ENCODE measurements at places on chromosomes 12 and 14. TPM values are rescaled to one million over a fixed set of nuclear protein-coding genes. Genes with fewer than 3 reads are reported as not detected.

DNA sequence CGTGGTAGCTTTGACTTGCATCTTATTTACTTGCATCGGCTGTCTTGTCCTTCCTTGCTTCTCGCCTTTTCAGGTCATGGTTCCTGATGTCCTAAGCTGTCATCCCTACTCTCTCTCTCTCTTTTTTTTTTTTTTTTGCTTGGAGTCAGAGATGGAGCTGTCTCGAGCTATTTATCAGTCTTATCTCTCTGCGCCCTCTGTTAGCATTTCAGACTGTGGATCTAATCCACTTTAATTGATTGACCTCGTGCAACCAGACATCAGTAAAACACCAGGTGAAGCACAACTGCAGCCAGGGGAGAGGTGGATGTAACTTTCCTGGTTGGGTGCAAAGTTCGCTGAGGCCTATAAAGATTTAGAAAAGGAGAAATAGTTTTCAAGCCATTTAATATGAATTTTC, 554.8 kb downstream of the DIO2 start:
- no peaks in the 10 kb centered on the region for H3K36me3 ChIP-seq
- no peaks in the 10 kb centered on the region for H3K27me3 ChIP-seq
- H3K4me3 ChIP-seq = no peak overlapping the region

DNA sequence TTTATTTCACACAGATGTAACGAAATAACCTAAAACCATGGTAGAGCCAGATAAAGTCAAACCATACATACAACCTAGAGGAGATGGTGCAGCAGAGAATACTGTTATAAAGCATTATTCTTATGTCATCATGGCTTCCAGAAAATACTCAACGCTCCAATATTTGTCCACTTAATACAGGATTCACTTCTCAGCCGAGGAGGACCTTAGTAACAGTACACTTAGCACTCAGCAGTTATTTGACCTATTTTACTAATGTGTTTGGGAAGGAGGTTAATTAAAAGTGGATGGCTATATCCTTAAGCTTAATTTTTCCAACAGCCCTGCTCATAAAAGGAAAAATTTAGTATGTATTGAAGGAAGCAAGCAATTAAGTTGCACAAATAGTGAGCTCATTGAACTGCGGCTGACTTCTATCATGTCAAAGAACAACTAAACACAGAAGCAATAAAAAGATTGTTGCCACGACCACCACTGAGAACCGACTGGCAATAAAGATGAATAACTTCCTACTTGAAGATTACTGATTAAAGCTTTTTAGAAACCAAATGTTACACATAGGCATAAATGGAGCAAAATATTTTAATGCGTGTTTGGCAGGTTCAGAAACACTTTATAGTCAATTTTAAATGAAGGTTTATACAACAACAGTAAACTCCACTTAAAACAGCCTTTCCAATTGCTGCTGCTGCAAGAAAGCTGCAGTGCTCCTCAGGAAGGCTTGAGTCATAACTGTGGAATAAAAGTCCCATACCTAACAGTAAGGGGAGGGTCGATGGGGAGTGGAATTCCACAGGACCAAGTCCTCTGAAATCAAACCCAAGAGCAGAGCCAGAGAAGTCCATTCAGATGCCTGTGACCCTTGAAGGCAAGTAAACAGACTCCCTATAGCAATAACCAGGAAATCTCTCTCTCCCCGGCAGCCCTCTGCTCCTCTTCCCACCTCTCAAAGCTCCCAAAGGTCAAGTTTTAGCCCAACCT, 218.9 kb upstream of the CDKN3 start:
- H3K36me3 ChIP-seq = no peaks in the 10 kb centered on the region
- peaks cover 17% of the 10 kb centered on the region for H3K4me1 ChIP-seq
- peak; percentile 62 for DNase-seq
- H3K4me3 ChIP-seq = no peak overlapping the region
- H3K27me3 ChIP-seq = no peaks in the 10 kb centered on the region
- H3K27ac ChIP-seq = no peak overlapping the region

GRCh38 chr14:31682768-31683167, 121.6 kb downstream of the NUBPL start:
- H3K36me3 ChIP-seq = no peaks in the 10 kb centered on the region
- no peak for DNase-seq
- H3K27ac ChIP-seq = no peak overlapping the region
- H3K4me3 ChIP-seq = no peak overlapping the region
- no peaks in the 10 kb centered on the region for H3K4me1 ChIP-seq

GRCh38 chr12:111193977-111194702, 174.8 kb downstream of the PHETA1 start:
- DNase-seq = no peak
- no peaks in the 10 kb centered on the region for H3K36me3 ChIP-seq
- H3K27ac ChIP-seq = no peak overlapping the region
- H3K4me3 ChIP-seq = no peak overlapping the region

DNA sequence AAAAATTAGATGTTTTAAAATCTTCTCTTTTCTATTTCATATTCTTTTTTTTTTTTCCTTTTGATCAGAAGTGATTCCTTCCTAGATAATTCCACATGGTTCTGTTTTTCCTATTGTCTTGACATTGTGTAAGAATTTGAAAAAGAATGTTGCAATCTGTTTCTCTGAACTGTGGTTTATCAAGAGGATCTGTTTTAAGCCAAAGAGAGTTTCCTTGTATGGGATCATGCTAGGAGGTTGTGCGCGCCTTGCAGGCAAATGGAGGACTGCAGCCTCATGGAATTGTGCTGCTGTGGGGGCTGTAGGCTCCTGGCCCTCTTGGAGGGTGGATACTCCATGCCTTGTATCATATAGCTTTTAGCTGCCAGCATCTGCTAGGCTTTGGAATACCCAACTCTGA, 43.3 kb upstream of the MBIP start:
- no peak for DNase-seq
- H3K36me3 ChIP-seq = no peaks in the 10 kb centered on the region
- H3K27ac ChIP-seq = no peak overlapping the region
- H3K4me1 ChIP-seq = no peaks in the 10 kb centered on the region

DNA sequence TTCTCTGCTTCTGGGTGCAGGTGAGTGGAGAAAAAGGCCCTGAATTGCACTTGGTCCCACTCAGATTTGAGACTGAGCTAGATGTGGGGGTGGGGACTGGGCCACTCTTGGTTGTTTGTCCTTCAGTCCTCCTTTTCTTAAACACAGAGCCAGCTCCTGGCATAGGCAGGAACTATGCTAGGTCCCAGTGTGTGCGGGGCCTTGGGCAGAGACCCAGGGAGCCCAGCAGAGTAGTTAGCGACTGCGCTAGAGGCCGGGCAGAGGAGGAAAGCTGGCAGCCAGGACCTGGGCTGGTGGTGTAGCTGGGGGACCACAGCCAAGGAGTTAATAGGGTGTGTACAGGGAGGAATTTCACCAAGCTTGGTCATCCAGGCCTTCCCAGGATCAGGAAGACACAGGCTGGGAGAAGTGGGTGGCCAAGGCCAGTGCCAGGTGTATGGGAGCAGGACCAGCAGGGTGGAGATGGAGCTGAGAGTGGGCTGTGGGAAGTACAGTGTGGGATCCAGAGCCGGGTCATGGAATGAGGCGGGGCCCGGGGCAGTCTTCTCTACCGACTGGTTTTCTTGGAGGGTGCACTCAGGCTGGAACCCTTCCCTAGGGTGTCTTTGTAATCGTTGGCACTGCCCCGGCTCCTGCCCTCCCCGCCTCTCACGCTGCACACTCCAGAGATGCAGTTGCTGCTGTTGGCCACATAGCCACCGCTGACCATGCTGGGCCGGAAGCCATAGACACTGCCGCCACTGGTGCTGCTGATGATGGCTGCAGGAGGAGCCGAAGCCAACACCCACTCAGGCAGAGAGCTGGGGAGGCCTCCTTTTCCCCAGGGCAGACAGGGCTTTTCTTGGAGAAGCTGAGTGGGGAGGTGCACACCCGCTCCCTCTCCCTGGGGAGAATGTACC, 8.7 kb downstream of the KRT71 start:
- H3K4me3 ChIP-seq = no peak overlapping the region
- no peak for DNase-seq
- no peaks in the 10 kb centered on the region for H3K4me1 ChIP-seq
- no peak overlapping the region for H3K27ac ChIP-seq
- peaks cover 6% of the 10 kb centered on the region for H3K27me3 ChIP-seq

GRCh38 chr14:20671597-20672283, 12.6 kb upstream of the RNASE4 start:
- H3K27me3 ChIP-seq = peaks cover 3% of the 10 kb centered on the region
- DNase-seq = no peak
- H3K4me3 ChIP-seq = no peak overlapping the region
- no peaks in the 10 kb centered on the region for H3K4me1 ChIP-seq

GRCh38 chr12:6200256-6201212, at the start of gene CD9:
TSS of gene CD9 (plus strand) at chr12:6200400. CDS start at chr12:6200500, 100 bp downstream.
- DNase-seq = no peak
- peaks cover 21% of the 10 kb centered on the region for H3K4me1 ChIP-seq
- H3K36me3 ChIP-seq = no peaks in the 10 kb centered on the region

GRCh38 chr14:74459289-74459946, 33.4 kb upstream of the SYNDIG1L start:
- peak; percentile 23 for DNase-seq
- H3K27me3 ChIP-seq = peaks cover 8% of the 10 kb centered on the region
- no peaks in the 10 kb centered on the region for H3K36me3 ChIP-seq
- H3K4me1 ChIP-seq = no peaks in the 10 kb centered on the region

GRCh38 chr12:122123051-122123760, 44.6 kb downstream of the MLXIP start:
- H3K27me3 ChIP-seq = no peaks in the 10 kb centered on the region
- peaks cover 11% of the 10 kb centered on the region for H3K4me1 ChIP-seq
- peaks cover 2% of the 10 kb centered on the region for H3K36me3 ChIP-seq
- DNase-seq = peak; percentile 30

DNA sequence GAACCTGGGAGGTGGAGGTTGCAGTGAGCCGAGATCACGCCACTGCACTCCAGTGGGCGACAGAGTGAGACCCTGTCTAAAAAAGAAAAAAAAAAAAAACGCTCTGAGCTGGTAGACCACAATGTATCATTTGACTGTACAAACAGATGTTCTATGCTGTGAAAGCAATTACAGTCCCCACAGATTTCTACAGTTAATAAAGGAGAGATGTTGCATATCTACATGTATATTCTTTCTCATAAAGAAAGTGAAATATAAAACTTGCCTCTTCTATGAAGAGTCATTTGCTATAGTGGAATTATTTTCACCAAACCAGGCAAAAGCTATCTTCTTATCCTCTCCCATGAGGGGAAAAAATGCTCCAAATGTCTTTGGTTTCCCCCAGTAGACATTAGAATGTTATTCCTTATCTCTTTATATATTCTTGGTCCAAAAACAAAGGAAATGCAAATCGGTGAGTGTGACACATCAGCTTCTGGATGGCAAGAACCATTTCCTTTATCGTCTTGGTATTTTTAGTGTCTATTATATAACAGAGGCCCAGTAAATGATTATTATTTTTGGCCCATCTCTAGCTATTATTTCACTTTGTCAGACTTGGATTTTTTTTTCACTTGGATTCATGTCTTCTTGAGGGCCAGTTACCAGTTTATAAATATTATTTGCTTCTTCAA, 230.4 kb downstream of the SSPN start:
- H3K27me3 ChIP-seq = no peaks in the 10 kb centered on the region
- no peaks in the 10 kb centered on the region for H3K36me3 ChIP-seq
- no peak overlapping the region for H3K4me3 ChIP-seq
- peak overlapping the region; percentile 31 for H3K27ac ChIP-seq

GRCh38 chr14:72812292-72812851, 81.5 kb downstream of the DPF3 start:
- no peak for DNase-seq
- no peak overlapping the region for H3K4me3 ChIP-seq
- no peak overlapping the region for H3K27ac ChIP-seq
- H3K36me3 ChIP-seq = no peaks in the 10 kb centered on the region

- no peak overlapping the region for H3K27ac ChIP-seq
- H3K36me3 ChIP-seq = no peaks in the 10 kb centered on the region
These were observed 24.3 kb upstream of the TMEM106C start for GRCh38 chr12:47939009-47939601.

DNA sequence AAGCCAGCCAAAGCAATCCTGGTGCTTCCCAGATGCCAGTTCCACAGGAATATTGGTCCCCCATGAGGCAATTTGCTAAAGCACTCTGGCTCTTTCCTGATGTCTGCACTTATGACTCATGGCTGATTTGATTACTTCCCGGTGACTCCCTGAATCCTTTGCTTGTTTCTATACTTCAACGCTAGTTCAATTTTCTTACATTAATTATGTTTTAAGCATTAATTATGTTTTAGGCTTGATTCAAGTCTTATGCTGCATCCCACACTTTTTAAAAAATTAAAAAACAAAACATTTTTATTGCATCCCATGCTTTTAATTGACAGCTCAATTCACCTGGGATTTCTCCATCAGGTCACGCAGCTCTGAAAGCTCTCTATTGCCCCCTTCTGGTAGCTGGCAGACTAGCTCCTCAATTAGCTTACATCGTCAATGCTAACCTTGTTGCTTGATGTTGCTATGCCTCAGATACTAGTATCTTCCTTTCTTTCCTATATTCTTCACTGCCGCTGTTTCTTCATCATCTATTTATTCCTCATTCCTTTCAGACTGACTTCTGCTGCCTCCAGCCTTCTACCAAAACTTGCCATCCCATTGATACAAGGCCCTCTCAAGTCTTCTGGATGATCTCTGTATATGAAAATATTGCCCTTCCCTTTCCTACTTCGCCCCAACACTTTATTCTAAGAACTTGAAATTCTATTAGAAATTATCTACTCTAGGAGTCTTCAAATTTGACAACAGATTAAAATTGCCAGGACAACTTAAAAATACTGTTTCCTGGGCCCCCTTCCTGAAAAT, 32.0 kb downstream of the TSHR start:
- peak; percentile 45 for DNase-seq
- no peaks in the 10 kb centered on the region for H3K36me3 ChIP-seq
- H3K27ac ChIP-seq = no peak overlapping the region
- H3K27me3 ChIP-seq = peaks cover 9% of the 10 kb centered on the region
- no peak overlapping the region for H3K4me3 ChIP-seq

GRCh38 chr12:131041968-131042833, 88.5 kb downstream of the ADGRD1 start:
- H3K36me3 ChIP-seq = no peaks in the 10 kb centered on the region
- no peaks in the 10 kb centered on the region for H3K27me3 ChIP-seq
- no peak overlapping the region for H3K27ac ChIP-seq
- no peak for DNase-seq

GRCh38 chr12:10213168-10214135, 775 bp downstream of the GABARAPL1 start:
- H3K4me3 ChIP-seq = peak overlapping the region; percentile 92
- H3K4me1 ChIP-seq = peaks cover 7% of the 10 kb centered on the region
- peak overlapping the region; percentile 99 for H3K27ac ChIP-seq
- DNase-seq = peak; percentile 91
- H3K36me3 ChIP-seq = no peaks in the 10 kb centered on the region

The RSRC2 gene
- 56.3 TPM for total RNA-seq

The KRT79 gene
- 0.82 TPM for total RNA-seq

The GLT1D1 gene
- 0.16 TPM for total RNA-seq

The SRSF9 gene
- total RNA-seq = 216 TPM

The KRT6C gene
- total RNA-seq = not detected

The KRT2 gene
- not detected for total RNA-seq

The RD3L gene
- not detected for total RNA-seq

The SLC25A47 gene
- total RNA-seq = not detected

The CLEC2A gene
- total RNA-seq = 0.84 TPM

The LALBA gene
- not detected for total RNA-seq

The FAM181A gene
- total RNA-seq = not detected

Measured in astrocyte (in vitro differentiated cells and primary cell).